Pancreas (tissue), 10 donors: ENCODE measurements at places on chromosomes 11 and 22. TPM values are rescaled to one million over a fixed set of nuclear protein-coding genes. Genes with fewer than 3 reads are reported as not detected.

GRCh38 chr11:117824571-117825537 lies at the start of gene FXYD2:
Gene FXYD2 (minus strand): TSS chr11:117824744. CDS start chr11:117824678, 66 bp downstream.
- peak; percentile 73 for DNase-seq

GRCh38 chr11:26947904-26948639 lies 45.8 kb upstream of the FIBIN start:
- DNase-seq: no peak

DNA sequence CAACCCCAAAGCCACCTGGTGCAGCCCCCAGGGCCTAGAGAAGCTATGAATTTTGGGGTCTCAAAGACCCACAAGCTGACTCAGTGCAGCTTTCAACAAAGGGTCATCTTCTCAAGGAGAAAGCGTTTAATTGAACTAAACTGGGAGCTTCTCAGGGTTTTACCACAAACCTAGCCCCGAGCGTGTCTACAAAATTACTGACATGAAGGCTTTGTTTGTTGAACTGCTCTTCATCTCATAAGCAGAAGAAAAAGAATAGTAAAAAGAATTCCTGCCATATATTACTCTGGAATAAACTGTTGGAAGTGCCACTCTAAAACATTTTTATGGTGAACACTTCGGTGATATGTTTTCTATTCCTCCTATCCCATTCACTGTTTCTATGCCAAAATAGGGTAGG lies 50.8 kb upstream of the INCENP start:
- no peak for DNase-seq

The CALCA gene
- not detected for total RNA-seq

The OR4C46 gene
- total RNA-seq: not detected

- no peak for DNase-seq
These were observed 24.4 kb downstream of the TSG101 start for GRCh38 chr11:18502352-18502751.

- DNase-seq: no peak
These were observed 58.4 kb downstream of the CELSR1 start for GRCh38 chr22:46479046-46479445.

GRCh38 chr11:91258876-91259275 lies 965.7 kb upstream of the FAT3 start:
- DNase-seq: no peak

DNA sequence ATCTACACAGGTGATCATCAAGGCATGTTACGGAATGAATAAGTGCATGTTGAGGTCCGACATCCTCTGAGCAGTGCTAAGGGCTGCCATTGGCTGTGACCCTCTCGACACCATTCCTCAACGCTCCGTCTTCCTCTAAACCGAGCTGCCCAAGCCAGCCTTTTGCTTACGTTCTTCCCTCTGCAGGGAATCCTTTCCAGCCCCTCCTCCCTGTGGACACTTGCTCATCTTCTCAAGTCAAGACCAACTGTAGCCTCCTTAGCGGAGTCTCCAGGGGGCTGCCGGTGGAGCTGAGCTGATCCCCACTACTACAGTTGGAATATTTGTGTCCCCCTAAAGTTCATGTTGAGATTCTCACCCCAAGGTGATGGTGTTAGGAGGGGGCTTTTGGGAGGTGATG lies 781.0 kb downstream of the TBC1D22A start:
- DNase-seq: no peak

GRCh38 chr11:68688881-68689280 lies 4.5 kb downstream of the GAL start:
- DNase-seq: no peak

The ALX4 gene
- not detected for total RNA-seq

DNA sequence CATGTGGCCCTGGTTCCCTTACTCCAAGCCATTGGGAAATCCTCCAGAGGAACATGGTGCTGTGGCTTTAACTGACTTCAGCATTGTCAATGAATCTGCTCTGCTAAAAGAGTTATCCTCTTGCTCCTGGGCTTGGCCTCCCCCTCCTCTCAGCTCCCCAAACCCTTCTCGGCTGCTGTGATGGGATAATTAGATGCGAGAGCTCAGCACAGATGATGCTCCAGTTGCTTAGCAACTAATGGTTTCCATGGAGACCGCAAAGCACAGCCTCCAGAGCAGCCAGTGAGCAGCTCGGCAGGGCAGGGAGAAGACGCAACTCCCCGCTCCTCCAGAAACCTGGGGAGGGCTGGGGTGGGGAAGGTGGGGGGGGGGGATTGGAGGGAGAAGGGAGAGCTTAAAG lies 2.8 kb upstream of the UPK2 start:
- no peak for DNase-seq

The MS4A5 gene
- total RNA-seq: not detected

DNA sequence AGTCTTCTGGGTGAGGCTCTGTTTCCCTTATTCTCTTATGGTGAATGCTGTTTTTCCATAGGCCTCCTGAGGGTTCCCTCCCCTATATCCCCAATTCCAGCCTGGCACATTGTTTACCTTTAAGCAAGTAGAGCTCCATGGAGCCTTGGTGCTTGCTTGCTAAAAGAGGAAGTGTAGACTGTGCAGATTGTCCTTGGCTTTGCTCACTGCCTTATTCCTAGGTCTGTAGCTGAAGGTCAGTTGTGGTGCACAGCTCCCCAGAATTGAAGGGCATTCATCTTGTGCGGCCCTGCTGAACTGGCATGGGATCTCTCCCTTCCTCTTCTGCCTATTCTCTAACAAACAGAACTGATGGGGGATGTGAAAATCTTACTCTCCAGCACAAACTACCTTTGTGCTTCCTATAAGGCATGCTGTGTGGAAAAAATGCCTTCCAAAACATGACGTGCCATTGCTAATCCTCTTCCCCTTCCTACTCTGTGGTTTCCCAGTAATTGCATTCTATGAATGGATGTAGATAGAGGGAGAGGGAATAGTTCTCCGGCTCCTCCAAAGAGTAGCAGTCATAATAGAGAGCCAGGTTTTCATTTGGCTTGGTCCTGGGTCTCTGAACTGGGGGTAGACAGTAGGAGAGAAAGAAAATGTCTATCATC lies 34.2 kb upstream of the PLET1 start:
- no peak for DNase-seq

The KCNQ1 gene
- total RNA-seq: 48.7 TPM

GRCh38 chr11:47948137-47948536 lies 32.2 kb upstream of the PTPRJ start:
- no peak for DNase-seq

- no peak for DNase-seq
These were observed 29.1 kb downstream of the ST3GAL4 start for GRCh38 chr11:126384449-126385070.

- DNase-seq: no peak
These were observed 84.8 kb upstream of the HTATIP2 start for GRCh38 chr11:20278727-20279126.

The TCIRG1 gene
- total RNA-seq: 173 TPM
